ENCODE measurements at places on chromosomes 16 and 17.

GRCh38 chr17:79045001-79045729 is 21.2 kb downstream of the C1QTNF1 start:
- DNase-seq, result no peak

- no peak for DNase-seq
Measured at GRCh38 chr17:31093866-31094599, 744 bp upstream of the NF1 start.

DNA sequence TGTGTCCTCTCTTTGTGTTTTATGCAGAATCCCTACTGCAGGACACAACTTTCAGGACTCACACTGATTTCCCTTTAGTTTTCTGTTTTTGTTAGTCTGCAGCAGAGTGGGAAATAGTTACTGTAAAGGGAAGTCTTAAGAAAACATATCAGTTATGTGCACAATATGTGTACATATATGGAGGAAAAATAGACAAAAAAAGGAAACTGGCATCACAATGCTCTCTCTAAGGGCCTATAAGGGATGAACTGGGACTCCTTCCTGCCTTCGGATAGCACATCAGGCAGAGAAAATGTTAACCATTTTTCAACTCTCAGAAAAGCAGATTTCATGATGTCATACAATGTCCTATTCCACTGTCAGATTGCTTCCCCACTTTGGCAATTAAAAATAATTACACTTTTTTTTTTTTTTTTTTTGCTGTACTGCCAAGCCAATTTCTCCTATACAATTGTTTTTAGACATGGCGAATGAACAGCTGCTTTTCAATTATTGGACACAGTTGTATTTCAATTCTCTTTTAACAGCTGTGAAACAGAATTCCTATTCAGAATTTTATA is 112.5 kb upstream of the KCNJ16 start:
- DNase-seq, result no peak

DNA sequence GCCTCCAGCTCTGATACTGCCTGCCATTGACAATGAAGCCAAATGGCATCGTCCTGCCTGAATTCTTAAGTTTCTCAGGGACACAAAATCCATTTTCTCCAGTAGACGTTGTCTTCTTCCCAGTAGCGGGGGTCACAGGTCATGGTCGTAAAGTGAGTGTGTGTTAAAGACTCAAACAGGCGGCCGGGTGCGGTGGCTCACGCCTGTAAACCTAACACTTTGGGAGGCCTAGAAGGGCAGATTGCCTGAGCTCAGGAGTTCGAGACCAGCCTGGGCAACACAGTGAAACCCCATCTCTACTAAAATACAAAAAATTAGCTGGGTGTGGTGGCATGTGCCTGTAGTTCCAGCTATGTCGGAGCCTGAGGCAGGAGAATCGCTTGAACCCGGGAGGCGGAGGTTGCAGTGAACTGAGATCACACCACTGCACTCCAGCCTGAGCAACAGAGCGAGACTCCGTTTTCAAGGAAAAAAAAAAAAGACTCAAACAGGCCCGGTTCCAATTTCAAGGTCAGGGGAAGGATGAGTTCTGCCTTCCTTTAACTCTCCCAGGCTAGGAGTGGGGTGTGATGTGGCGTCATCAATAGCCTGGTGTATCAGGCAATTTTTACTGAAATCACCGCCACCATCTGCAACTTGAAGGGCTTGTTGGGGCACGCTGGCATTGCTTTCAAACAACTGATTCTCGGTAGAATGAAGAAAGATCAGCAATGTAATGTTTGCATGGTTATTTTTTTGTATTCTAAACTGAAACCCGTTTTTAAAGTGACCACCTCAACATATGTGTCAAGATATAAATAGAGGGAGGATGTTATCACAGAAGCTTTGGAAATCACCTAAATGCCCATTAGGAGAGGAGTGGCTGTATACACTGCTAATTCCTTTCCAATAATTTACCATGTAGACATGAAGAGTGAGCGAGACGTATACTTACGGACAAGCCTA is 91.0 kb downstream of the WSCD1 start:
- no peak for DNase-seq

GRCh38 chr17:1078831-1079561 is 82.1 kb downstream of the TIMM22 start:
- no peak for DNase-seq
